ENCODE measurements at places on chromosomes 5 and 9.

DNA sequence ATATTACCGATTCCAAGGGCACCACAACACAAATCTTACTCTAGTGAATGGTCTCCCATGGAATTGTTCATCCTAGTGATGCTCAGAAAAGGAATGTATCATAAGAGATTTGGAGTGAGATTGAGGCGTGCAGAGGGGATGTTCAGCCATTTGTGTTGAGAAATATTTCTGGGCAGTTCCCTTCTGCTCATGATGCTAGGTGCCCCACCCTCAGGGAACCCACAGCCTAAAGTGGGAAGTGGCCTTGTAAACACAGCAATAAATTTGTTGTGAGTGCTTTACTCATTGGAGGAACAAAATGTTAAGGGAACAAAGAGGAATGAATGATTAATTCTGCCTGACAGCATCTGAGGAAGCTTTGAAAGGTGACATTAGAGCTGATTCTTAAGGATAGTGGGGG, 129.9 kb downstream of the TLE4 start:
- DNase-seq = no peak

DNA sequence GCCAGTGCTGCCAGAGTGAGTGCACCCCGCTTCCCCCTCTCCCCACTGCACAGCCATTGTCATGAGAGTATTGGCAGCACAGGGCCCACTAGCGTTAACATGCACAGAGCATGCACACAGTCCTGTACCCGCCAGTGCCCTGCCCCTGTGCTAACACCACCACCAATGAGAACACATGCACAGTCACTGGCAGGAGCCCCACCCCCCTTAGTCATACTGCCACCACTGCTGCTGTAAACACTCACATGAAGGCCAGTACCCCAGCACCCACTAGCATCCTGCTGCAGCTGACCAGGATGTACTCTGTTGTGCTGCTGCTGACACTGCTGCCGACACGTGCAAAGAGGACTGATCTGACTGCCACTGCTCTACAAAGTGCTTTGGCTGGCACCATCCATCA, 19.5 kb upstream of the RANBP6 start:
- no peak for DNase-seq

DNA sequence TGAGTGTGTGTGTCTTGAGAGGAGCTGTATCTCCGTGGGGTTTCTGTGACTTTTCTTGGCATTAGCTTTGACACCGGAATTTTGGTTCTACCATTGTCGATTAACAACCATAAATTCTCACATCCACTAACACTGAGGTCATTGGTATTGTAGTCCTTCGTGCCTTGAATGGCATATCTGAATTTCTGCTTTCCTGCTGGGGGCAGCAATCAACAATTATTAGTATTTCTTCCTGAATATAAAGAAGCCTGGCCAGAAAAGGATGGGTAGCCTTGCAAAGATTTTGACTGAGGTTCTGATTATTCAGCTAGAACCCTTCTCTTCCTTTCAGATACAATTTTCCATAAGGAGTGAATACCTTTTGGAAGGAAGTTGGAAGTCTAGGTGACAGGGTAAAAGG, 33.5 kb upstream of the SHOC1 start:
- DNase-seq = no peak

DNA sequence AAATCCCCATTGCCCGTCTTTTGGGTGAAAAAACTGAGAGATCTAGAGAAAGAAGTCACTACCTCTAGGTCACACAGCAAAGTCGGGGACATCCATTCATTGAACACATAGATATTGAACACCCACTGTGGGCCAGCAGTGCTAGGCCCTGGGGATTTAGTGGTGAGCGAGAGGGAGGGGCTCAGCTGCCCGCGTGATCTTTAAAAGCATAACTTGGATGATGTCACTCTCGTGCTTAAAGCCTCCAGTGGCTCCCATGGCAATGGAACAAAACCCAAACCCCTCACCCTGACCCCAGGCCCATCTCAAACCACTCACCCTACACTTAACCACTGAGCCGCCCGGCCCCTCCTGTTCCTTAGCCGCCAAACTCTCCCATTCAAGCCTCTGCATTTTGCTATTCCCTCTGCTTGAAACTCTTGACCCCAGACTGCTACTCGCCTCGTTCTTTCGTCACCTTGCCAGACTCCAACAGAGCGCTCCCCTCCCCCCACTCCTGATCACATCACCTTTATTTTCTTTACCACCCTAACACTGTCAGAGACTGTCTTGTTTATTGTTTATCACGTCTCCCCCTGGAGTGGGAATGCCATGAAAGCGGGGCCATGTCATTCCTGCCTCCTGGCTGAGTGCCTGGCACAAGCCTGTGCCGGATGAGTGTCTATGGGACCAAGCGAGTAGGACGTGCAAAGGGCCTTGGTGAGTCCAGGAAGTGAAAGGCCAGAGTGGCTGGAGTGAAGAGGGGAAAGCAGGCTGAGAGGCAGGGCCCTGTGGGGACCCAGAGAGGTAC, 710 bp upstream of the PIP5KL1 start:
- no peak for DNase-seq

- DNase-seq = no peak
Measured at GRCh38 chr9:25678846-25679360, 659 bp upstream of the TUSC1 start.

- DNase-seq = no peak
Measured at GRCh38 chr5:55051357-55051756, 27.3 kb downstream of the GZMK start.

DNA sequence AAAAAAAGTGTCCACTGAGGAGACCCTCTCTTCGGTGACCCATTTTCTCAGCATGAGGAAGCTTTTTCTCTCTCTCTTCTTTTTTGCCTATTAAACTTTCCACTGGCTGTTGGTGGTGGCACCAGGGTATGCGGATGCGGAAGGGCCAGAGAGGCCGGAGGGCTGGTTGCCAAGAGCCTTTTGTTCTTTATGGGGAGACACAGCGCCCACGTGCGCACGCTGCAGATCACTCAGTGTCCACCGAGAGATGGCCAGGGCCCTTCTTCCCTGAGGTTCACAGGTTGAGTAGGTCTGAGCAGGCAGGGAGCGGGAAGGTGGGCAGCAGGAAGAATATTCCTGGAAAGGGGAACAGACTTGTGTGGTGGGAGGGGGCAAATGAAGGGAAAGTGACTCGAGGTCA, 69.1 kb downstream of the STK10 start:
- DNase-seq = no peak

- DNase-seq = no peak
Measured at GRCh38 chr5:16809010-16809394, 127.1 kb downstream of the MYO10 start.

GRCh38 chr9:133991964-133992779, at the start of gene VAV2:
VAV2 (minus strand) TSS chr9:133992324; CDS start chr9:133992278, 46 bp downstream.
- no peak for DNase-seq

- DNase-seq = no peak
Measured at GRCh38 chr9:89502038-89502601, 4.2 kb upstream of the SEMA4D start.

GRCh38 chr5:149371296-149371962, 7.7 kb downstream of the IL17B start:
- no peak for DNase-seq

DNA sequence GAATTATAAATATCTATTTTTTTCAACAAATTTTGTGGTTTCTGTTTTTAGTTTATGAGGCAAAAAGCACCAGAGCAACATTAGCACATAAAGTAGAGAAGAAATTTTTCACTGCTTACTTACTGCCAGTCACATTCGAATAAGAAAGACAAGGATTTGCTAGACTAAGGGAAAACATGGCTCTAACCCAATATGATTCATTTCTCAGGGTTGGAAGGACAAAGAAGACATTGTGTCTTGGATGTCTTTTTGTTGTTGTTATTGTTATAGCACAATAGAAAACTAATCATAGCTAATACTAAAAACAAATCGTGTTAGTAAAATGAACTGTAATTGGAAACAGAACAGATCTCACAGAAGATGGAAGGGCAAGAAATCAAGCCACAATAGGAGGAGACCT, 90.9 kb upstream of the SLCO6A1 start:
- no peak for DNase-seq

DNA sequence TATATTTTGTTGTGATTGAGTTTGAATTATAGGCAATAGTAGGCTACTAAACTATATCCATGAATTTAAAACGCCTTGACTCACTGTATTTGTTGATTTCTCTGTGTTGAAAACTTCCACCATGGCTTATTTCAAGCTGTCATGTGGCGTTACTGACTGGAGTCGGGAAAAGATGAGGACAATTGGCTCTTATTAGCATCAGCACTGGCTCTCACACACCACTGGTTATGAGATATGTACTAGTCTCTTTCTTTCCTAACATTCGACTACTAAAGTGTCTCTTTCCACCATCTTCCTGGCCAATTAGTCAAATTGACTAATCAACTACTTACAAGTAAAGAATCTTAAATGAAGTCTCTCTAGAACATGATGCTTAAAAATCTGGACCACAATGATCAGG, 9.1 kb upstream of the DAB2 start:
- no peak for DNase-seq

DNA sequence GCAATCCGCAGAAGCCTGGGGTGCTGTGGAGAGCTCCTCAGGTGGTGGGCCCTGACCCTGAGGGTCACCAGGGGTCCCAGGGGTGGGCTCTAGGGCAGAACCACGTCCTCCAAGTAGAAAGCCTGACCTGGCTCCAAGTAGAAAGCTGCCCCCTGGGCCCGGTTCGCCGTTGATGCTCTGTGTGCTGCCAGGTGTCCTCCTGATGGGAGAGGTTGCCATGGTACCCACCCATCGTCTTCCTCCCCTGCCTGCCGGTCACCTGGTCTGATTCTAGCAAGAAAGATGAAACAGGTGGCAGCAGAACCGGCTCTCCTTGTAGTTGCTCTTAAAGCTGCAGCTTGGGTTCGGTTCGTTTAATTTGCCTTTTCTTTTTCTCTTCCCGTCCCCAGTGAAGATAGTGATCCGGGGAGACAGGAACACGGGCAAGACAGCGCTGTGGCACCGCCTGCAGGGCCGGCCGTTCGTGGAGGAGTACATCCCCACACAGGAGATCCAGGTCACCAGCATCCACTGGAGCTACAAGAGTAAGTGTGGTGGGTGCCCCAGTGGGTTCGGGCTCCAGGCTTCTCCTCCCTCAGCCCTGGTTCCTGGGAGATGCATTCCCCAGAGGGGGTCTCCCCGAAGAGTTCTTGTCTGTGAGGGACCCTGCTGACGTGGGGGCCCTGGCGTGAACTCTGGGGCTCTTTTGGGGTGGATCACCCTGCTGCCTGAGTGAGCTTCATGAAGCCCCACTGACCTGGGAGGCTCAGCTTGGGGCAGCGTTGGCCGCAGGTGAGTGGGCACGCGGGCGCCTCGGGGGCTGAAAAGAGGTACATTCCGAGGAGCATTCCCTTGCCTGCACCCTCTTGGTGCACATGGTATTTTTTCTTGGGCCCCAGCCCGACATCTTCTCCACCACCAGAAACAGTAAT, 15.6 kb downstream of the RABL6 start:
- no peak for DNase-seq

DNA sequence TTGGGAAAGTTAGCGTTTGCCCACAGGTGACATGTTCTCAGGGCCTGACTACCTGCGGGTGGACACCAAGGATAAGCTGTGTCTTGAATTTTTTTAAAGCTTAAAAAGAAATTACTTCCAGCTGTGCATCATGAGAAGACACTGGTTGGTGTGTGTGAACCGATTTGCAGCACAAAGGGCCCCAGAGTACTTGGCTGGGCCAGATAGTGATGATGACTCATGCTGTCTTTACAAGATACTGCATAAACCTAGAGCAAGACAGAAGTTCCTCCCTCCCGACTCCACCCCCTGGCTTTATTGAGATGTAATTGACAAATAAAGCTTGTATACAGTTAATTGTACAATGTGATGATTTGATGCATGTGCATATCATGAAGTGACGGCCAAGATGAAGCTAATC, 212.8 kb downstream of the NXNL2 start:
- peak; percentile 92 for DNase-seq

GRCh38 chr5:151024440-151025249, 4.3 kb downstream of the GPX3 start:
- no peak for DNase-seq

GRCh38 chr9:137437691-137438590, 3.2 kb downstream of the ENTPD8 start:
- no peak for DNase-seq

DNA sequence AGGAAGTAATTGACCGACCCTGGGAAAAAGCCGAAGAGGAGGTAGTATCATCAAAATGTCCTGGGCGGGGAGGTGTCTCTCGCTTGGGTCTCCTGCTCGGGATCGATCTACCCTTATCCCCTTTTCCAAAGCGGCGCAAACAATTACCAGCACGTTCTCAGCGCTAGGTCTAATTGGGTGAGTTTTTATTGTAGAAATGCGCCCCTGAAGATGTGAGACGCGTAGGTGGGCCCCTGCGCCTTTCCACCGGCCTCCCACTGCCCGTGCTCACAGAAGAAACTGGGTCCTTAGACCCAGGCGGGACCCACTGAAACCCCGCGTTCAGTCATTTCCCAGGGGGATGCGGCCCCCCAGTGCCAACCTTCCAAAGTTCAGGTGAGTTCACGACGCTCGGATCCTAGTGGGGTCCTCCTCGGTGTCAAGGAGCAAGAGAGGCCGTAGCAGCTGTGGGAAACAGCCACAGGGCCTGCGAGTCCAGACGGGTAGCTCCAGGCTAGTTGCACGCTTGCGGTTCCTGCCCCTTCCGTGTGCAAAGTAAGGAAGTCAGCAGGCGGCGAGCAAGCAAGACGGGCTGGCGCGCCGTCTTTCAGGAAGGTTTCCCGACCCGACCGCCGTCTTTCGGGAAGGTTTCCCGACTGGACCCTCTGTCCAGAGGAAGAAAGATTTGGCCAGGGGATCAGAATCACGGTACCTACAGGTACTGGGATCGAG, 1.5 kb downstream of the SMIM32 start:
- DNase-seq = no peak

DNA sequence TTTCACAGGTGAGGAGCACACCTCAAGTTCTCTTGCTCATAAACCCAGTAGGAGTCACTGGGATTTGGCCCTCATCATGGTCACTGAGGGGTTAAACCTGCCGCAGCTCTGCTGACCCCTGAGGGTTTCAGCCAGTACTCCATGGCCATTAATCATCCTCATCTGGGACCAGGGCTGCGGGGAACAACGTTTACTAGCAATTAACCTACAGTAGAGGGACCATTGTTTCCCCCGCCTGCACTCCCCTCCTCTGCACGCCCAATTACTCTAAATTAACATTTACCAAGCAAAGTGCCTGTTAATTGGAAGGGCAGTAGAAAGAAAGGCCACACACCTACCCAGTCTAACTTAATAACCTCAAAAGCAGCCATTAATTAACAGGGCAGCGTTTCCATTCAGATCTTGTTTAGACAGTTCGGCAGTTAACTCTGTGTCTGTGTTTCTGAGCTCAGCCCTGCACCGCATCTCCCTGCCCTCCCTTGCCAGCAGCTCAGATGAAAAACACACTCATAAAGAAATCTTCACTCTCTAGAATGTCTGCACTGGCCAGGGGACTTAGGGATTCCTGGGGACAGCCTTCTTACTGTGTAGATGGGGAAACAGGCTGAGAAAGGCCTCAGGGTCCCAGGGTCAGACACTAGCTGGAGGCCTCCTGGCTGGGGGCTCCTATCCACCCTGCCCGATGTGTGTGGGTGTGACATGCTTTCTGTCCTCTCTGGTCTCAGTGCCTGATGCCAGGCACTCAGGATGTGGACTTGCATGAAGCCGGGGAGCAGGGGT, 51.6 kb downstream of the ALG2 start:
- DNase-seq = no peak

GRCh38 chr5:143174714-143175398, 228.6 kb downstream of the NR3C1 start:
- no peak for DNase-seq

GRCh38 chr5:67639313-67639712, 442.7 kb upstream of the CD180 start:
- no peak for DNase-seq

GRCh38 chr5:51382521-51383130, 622 bp upstream of the ISL1 start:
- DNase-seq = no peak

All from fibroblast of skin of left quadriceps (primary cell).